ENCODE measurements at places on chromosomes 6 and 20. TPM values are rescaled to one million over a fixed set of nuclear protein-coding genes. Genes with fewer than 3 reads are reported as not detected.

DNA sequence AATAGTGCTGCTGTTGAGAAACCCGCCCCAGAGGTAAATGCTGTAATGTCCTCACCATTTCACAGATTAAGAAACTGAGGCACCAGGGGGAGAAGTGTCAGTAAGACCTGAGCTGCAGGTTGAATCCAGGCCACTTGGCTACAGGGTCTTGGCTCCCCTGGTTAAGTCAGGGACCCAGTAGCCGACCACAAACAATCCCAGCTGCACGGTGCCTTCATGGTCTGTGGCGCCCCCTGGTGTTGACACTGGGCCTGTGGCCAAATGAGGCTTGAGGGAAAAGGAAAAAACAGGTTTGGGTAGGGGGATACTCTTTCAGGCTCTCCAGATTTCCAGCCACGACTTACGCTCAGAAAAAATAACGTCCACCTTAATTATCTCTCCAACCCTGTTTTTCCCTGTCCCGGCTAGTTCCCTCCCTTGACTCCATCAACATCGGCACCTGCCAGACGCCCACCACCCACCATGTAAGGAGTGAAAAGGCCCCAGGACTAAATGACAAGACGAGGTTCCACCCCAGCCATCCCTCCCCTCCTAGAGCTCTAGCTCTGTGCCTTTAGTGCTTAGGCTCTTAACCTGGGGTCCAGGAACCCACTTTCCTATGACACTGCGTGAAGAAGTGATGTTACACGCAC is 47.7 kb upstream of the POLR1H start:
- H3K27ac ChIP-seq: no peak overlapping the region
- no peaks in the 10 kb centered on the region for H3K27me3 ChIP-seq
- peak; percentile 15 for DNase-seq
- no peak overlapping the region for H3K4me3 ChIP-seq

GRCh38 chr20:45779011-45779915 is 12.4 kb downstream of the WFDC3 start:
- peak; percentile 90 for DNase-seq
- peaks cover 52% of the 10 kb centered on the region for H3K4me1 ChIP-seq
- no peaks in the 10 kb centered on the region for H3K36me3 ChIP-seq

GRCh38 chr6:152146385-152146784 is 338.9 kb downstream of the ESR1 start:
- H3K27me3 ChIP-seq: no peaks in the 10 kb centered on the region
- no peak overlapping the region for H3K4me3 ChIP-seq
- no peak overlapping the region for H3K27ac ChIP-seq
- no peaks in the 10 kb centered on the region for H3K4me1 ChIP-seq
- no peak for DNase-seq
- peaks cover 9% of the 10 kb centered on the region for H3K36me3 ChIP-seq

- H3K4me3 ChIP-seq: no peak overlapping the region
- peaks cover 10% of the 10 kb centered on the region for H3K27me3 ChIP-seq
- no peaks in the 10 kb centered on the region for H3K4me1 ChIP-seq
- DNase-seq: no peak
- H3K36me3 ChIP-seq: no peaks in the 10 kb centered on the region
Measured at GRCh38 chr6:149919834-149920225, 3.1 kb downstream of the RAET1G start.

- H3K27me3 ChIP-seq: no peaks in the 10 kb centered on the region
- no peaks in the 10 kb centered on the region for H3K36me3 ChIP-seq
- H3K4me1 ChIP-seq: peaks cover 22% of the 10 kb centered on the region
- H3K4me3 ChIP-seq: peak overlapping the region; percentile 29
Measured at GRCh38 chr6:128600397-128600951, 80.1 kb upstream of the PTPRK start.

The FAM209B gene
- not detected for total RNA-seq

The MMUT gene
- total RNA-seq: 14.6 TPM

The SLC22A3 gene
- total RNA-seq: not detected
